Neural crest cell (in vitro differentiated cells): ENCODE measurements at places on chromosomes 7 and 10. TPM values are rescaled to one million over a fixed set of nuclear protein-coding genes. Genes with fewer than 3 reads are reported as not detected.

DNA sequence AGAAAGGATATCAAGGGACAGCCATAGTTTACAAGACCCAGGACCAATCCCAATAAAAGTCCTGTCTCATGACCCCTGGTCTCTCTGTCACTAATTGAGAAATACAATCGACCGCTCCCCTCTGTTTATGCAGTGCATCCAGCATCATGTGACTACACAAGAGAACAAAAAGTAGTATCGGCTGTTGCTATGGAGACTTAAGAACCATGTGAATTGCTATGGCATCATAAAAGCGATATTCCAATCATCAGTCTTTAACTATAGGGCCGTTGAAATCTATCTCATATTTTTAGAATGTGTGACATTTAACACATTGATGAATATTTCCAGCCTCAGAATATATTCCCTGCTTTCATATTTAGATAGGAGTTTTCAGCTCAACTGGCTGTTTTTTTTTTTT lies 139.3 kb downstream of the FRMD4A start:
- no peak for DNase-seq

DNA sequence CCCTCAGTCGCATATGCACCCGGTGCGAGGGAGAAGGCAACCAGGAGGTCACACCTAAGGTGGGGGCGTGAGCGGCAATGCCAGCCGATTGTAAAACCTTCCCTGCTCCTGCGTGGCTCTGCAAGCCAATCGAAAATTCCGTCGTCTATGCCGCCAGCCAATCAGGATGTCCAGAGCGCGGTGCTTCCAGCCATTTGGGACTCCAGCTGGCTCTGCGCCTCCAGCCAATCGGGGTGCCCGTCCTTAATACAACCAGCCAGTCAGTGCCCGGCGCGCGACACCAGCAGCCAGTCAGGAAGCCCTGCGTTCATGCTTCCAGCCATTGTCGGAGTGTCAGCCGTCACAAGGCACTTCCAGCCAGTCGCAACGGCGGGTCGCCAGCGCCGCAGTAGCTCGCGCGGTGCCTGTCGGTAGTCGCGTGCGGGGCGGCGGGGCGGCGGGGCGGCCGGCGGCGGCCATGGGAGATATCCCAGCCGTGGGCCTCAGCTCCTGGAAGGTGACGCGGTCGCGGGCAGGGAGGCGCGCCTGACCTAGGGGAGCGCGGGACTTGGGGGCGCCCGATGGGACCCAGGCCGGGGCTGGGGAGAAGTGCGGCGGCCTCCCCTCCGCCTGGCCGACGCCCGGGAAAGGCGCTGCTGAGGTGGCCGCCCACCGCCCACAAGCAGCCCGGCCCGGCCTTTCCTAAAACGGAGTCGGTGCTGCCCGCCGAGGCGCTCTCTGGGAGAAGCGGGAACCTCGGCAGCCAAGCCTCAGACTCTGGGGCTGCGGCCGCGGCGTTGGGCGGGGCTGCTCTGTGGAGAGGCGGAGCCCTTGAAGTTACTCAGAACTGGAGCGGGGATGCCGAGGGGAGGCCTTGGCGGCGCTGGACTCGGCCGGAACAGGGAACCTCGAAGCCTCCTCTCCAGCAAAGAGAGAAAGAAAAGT lies at the start of gene AKR1E2:
Gene AKR1E2 (plus strand): TSS at position 340 of the 924 bp plus-strand sequence. CDS start 118 bp downstream, at position 458.
- peak; percentile 46 for DNase-seq

- DNase-seq: no peak
Observed at GRCh38 chr10:70343312-70343711, 39.1 kb downstream of the LRRC20 start.

DNA sequence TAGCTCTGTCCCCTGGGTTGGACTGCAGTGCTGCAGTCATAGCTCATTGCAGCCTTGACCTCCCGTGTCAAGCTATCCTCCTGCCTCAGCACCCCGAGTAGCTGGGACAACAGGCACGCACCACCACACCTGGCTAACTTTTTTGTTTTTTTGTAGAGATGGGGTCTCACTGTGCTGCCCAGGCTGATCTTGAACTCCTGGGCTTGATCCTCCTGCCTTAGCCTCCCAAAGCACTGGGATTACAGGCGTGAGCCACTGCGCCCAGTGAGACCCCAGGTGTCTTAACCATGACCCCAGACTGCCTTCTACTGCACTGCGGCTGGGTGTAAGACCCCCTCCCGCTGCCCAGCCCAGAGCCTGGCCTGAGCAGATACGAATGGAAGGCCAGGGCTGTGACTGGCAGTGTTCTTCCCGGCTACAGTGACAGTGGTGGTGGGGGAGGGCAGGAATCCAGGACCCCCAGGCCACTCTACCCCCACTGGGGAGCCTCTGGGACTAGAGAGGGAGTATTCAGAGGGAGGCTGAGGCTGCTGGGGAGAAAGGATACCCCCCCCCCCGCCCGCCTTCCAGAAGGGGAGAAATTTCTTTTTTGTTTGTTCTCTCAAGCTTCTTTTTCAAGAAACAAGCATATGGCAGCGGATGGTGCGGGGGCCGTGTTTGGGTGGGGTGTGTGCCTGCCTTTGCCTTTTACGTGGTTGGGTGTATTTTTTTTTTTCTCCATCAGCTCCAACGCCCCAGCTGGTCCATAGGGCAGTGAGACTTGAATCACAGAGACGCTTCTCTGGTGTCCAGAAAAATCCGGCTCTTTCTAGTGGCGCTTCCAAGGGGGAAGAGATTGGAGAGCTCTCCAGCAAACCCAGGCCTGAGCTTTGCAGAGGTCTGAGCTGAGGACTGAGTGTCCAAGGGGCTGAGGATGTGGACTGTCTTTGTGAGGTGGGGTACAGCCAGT lies 36.6 kb downstream of the GTF2IRD1 start:
- no peak for DNase-seq

The ASAH2 gene
- total RNA-seq: 5.9 and 6.9 TPM in 2 replicates

GRCh38 chr7:945147-945555 lies 9.3 kb downstream of the ADAP1 start:
- no peak for DNase-seq

DNA sequence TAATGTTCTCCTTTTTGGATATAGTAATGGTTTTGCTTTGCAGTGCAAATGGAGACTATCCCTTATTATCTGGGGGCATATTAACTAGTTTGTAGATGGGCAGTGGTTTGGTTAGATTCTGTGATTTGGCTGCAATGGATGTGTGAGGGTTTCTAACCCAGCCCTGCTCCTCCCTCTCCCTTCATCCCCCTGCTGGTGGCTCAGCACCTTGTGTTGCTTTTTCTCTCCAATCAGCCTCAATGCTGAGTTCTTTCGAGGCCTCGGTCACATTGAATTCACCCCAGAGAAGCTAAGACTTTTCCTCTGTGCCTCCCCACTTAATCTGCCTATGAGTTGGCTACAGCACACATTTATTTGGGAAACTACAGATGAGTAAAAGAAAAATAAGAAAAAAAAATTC lies 120.0 kb downstream of the MALRD1 start:
- DNase-seq: no peak

The CEP41 gene
- 27.8 and 29.3 TPM in 2 replicates for total RNA-seq

- DNase-seq: no peak
Observed at GRCh38 chr7:30112103-30112713, 22.6 kb upstream of the MTURN start.

The ELMO1 gene
- total RNA-seq: 6.8 and 7.4 TPM in 2 replicates

The GPR26 gene
- not detected in 2 replicates for total RNA-seq

- no peak for DNase-seq
Observed at GRCh38 chr10:113045147-113046055, 95.4 kb downstream of the TCF7L2 start.

The MYOZ1 gene
- total RNA-seq: 0.16 and 0.18 TPM in 2 replicates

The ADGRA1 gene
- total RNA-seq: 0.33 and 0.41 TPM in 2 replicates

DNA sequence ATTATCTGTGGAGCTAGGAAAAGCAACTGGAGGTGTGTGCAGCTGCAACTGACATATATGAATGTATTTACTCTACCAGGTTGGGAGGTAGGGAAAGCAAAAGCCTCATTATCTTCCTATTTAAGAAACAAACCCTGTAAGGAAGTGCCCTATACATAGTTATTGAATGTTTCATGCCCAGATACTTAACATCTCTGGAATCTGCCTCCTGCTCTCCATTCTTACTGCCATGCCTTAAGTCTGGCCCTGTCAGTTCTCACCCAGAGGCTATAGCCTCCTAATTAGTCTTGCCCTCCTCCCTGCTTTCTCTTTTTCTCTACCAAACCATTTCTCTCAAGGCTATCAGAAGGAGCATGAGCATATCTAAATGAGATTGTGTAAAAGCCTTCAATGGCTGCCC lies 542.6 kb upstream of the LRRN3 start:
- no peak for DNase-seq

The ACTR3C gene
- total RNA-seq: 0.49 and 0.61 TPM in 2 replicates

The CTAGE8 gene
- 0.72 TPM in 1 of 2 replicates, not detected in the other for total RNA-seq

GRCh38 chr7:137395420-137395819 lies 51.9 kb upstream of the PTN start:
- no peak for DNase-seq

DNA sequence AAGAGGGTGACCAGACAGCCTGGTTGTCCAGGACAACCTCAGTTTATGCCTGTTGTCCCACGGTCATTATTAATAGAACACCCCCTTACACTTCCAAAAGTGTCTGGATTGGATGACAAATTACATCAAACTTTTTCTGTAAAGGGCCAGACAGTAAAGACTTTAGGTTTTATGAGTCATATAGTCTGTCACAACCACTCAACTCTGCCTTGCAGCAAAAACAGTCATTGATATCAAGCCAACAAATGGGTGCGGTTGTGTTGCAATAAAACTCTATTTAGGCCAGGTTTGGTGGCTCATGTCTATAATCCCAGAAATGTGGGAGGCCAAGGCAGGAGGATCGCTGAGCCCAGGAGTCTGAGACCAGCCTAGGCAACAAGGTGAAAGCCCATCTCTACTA lies 66.7 kb upstream of the ATP6V0A4 start:
- no peak for DNase-seq

GRCh38 chr10:74145133-74145532 lies 5.5 kb downstream of the AP3M1 start:
- DNase-seq: no peak
